LoVo (cell line): ENCODE measurements at places on chromosomes 6 and 20.

DNA sequence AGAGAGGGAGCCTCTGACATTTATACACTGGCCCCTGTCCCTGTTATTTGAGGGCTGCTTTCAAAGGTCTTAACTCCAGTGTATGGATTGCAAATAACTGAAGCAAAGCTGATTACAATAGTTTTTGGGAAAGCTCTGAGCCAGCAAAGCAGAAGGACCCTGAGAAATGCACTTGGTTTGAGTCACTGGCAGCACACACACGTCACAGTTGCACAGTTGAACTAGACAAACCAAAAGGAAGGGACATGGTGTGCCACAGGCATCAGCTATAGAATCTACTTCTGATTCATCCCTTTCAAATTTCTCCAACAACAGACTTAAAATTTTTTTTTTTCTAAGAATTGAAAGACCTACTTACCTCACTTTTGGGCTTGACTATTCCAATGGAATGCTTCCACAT lies 56.4 kb downstream of the SNRNP48 start:
- no peak for DNase-seq

DNA sequence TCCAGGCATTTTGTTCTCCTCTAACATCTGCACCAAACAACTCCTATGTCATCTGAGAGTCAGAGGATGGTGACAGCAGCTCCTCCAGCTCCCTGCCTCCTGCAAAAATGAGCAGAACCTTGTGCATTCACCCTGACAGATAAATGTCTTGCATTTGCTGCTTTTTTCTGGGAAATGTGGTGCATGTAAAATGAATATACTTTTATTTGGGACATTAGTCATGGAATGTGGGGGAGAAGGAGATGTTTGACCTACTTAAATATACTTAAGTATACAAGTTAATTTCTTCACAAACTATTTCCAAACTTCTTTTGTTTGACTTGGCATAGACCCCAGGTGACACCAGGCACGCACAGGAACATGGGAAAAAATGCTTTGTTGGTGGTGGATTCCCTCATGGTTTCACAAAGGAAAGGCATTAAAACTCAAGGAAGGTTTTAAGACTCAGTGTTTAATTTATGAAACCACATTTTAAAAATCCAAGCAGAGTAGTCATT lies 181.8 kb upstream of the MCHR2 start:
- peak; percentile 1 for DNase-seq

- no peak for DNase-seq
Observed at GRCh38 chr6:142420802-142421201, 119.0 kb downstream of the ADGRG6 start.

- no peak for DNase-seq
Observed at GRCh38 chr6:144955392-144955791, 670.3 kb downstream of the UTRN start.

DNA sequence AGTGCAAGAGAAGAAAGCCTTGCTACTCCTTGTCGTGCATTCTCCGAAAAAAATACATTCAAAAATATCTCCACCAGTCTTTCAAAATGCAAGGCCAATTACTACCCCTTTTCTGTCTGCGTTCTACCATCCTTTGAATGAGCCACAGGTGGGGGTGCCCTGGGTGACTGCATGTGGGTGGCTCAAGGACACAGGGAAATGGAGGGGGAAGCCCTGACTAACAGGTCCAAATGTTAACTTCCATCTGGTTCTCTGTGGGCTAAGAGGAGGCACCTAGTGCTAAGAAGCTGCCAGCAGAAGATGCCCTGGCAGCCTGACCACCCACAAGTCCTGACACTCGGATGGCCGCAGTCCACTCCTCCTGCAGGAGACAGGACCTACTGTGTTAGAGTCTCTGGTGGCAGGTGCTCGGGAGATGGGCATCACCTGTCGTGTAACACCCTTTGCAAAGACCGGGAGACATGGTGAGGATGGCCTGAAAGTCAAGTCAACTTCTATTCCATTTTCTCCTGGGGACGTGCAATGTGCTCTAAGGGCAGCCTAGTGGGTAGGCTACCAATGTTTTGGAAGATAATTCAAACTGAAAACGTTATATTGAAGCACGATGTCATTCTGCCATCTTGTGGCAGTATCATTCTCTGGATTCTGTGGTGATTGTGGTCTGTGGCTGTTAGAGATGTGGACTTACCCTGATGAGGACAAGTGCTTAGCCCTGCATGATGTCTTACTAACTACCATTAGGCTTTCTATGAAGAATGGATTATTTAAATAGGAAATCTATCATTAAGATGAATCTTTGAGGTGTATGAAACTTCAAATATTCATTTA lies 27.4 kb upstream of the IGF2R start:
- peak; percentile 11 for DNase-seq

DNA sequence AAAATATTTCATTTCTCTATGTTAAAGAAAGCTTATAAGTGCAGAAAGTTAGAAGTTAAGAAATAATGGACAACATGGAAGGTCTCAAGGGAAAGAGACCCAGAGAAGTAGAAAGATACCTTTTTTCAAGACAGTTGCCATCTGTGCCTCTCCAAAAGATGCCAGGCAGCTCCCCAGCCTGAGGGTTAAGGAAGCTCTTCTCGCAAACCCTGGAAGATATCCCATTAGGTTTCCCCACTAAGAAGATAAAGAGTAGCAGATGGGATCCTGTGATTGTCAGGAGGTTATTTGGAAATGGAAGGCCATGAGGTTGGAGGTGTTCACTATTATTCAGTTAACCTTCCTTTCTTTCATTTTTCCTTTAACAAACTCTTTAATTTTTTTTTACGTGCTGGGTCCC lies 110.1 kb upstream of the SIM1 start:
- no peak for DNase-seq

DNA sequence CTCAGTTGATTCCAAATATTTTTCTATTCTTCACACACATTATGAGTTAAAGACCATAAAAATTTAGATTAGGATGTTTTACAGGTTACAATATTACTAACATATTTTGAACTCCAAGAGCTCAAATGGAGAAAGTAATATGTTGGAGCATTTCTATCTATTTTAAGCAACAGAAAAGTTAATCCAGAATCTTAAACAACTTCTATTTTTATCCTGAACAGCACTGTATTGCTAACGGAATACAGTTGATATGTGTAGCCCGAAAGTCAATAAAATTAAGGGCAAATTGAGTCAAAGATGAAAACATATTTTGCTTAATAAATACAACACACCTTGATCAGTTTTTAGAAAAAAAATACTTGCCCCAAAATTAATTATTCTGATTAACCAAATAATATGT lies 97.4 kb downstream of the ME1 start:
- no peak for DNase-seq

DNA sequence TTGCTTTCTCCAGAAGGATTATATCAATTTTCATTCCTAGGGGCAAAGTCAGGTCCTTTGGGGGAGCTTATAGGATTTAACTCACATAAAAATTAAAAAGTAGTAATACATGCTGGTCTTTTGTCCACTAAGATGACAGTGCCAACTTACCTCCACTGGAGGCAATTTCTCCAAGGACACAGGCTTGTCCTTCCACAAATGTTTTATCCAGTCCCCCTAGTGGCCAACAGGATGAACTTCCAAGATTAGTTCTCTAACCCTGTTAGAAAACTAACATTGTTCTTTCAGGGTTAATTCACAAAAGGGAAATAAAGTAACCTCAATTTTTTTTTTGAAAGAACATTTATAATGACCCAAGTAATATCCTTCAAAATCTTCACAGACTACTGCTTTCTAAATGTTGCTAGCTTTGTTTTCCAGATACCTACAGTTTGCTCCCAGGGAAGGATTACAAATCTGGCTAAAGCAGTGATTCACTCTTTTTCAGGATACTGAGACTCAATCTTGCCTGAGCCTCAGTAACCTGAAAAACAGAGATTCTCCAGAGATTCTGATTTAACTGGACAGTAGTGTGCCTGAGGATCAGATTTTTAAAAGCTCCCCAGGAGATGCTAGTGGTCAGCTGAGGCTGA lies 31.7 kb upstream of the UBR2 start:
- DNase-seq: peak; percentile 80

DNA sequence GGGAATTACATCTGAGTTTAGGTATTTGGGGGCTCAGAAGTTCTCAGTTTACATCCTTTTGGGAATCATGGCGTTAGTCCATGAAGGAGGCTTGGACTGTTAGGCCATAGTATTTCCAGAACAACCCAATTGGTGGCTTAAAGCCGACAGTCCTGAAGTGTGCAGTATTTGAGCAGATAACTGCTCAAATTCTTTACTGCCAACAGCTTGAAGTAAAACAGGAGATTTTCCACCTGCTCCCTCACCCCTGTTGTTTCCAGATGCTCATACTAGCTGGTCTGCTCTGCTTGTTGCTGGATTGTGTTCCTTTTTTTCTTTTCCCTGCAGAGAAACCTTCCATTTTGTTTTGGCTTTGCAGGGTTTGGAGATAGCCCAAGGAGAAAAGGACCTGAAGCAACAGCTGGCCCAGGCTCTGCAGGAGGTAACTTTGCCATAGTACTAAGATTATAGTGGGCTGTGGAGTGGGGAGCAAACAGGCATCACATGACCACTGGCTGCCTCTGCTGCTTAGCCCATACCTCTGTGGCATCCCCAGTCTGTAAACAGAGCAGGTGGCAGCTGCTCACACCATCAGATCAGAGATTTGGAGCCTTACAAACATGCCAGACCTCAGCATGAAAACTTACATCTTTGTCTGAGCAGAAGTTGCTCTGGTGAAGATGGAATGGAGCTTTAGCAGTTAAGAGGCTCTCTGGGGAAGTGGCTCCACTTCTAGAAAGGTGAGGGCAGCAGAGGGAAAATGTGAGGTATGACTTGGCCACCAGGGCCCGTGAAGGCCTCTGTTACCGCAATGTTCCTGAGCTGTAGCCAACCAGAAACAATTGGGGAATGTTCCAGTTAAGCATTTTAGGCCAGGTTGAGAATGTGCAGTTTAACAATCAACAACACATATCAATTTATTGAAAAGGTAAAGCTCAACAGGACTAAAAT lies 17.6 kb downstream of the RNF8 start:
- DNase-seq: no peak

- DNase-seq: no peak
Observed at GRCh38 chr20:8187740-8188139, 55.7 kb downstream of the PLCB1 start.

DNA sequence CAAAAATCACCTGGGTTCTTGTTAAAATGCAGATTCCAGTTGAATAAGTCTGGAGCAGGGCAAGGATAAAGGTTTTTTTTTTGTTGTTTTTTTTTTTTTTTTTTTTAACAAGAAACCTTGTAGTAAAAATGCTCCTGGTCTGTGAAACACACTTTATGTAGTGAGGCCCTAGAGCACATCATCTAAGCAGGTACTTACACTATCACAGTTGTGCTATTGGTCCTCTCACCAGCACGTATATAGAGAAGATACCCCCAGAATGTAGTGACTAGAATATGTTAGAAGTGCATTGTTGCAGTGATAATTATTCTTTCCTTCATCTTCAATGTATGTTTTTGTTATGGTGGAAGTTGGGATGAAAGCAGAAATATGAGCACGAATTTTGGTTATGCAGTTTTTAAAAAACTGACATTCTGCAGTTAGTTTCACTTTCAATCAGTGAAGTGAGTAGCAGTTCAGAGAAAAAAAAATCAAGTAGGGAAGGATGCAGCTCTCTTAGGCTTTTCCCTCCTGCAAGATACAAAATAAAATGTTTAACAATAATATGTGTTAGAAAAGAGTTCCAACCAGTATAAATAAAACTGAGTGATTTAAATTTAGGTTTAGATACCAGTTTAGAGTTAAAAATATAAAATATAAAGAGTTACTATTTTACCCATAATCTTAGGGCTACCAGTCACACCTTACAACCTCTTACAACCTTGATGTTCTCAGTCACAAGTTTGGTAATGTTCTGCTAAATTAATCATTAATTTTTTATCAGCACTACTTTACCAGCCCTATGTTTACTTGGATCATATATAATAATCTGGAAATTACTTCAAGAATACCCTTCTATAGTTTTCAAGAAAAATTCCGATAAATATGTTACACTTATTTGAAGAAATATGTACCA lies 9.2 kb upstream of the DEFB113 start:
- no peak for DNase-seq

DNA sequence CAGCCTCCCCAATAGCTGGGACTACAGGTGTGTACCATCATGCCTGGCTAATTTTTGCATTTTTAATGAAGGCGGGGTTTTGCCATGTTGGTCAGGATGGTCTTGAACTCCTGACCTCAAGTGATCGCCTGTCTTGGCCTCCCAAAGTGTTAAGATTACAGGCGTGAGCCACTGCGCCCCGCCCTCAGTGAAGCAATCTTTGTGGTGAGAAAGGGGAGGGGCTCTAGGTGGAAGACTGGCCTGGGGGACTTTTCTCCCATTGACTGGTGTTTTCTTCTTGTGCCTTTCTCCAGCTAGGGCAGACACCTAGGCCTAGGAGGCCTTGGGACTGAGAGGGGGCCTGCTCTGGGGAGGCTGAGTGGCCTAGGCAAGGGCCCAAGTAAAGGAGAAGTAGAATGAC lies 84.1 kb downstream of the DNAAF9 start:
- DNase-seq: no peak

- no peak for DNase-seq
Observed at GRCh38 chr6:106939208-106939607, 35.3 kb downstream of the CD24 start.

- no peak for DNase-seq
Observed at GRCh38 chr20:49446808-49447207, 35.7 kb downstream of the KCNB1 start.

DNA sequence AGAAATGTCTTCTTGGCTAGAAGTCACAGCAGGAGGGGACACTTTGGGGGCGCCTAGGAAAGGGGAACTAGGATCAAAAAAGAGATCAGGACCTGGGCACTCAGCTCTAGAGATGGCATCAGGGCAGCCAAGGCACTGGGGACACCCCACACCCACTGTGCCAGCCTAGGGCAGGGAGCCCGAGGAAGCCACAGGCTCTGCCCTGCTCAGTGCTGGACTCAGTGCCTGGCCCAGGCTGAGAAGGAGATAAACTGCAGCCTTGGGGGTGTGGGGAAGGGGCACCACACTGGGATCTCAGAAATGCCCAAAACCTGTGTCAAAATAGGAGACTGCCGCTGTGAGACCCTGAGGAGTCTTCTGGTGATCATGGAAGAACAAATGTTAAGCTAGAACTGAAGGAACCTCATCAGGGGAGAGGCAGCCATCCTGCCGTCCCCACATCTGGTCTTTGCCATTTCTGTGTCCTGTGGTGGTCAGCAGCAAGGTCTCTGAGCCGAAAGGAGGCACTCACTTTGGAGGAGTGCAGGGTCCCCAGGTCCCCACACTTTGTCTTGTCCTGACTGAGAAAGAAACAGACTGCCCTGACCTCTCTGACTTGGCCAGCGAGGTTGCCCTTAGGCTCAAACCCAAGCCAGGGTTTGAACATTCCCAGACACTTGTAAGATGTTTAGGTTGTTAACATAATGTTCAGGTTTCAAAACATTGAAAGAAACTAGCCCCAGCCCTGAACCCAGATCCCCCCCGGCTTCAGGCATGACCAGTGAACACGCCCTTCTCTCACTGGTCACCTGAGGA lies 2.3 kb downstream of the ARFRP1 start:
- DNase-seq: no peak

DNA sequence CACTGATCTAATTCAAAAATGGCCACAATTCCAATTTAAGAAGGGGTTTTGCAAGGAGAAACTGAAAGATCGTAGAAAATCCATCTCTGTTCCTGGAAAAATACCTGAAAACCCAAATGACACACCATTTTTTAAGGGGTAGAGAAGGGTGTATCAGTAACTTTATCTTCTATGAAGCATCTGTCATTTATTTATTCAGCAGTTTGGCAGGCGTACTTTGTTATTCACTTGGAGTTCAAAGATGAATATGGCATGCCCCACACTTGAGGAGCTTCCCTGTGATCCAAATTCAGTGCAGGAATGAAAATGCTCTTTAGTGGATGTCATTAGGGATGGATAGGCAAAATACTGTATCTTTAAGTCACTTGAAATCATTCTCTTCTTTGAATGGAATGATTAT lies 7.2 kb downstream of the HINT3 start:
- no peak for DNase-seq

GRCh38 chr6:161446296-161446925 lies 172.6 kb upstream of the AGPAT4 start:
- DNase-seq: no peak
